ENCODE measurements at places on chromosomes 4 and X.

DNA sequence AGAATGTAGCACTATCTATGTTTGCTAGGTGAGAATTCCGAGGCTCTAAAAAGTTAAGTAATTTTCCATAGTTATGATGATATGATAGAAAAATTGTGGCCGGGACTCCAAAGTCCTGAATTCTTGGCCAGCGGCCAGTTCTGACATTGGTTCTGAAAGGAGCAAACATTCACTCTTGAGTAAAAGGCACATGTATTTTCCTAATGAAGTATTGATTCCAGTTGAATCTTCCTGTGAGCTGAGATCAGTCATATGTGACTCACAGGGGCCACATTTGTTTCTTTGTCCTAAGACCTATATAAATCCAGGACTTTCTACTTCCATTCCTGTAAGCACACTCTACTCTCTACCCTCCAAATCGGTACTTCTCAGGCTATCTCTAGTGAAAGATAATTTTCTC lies 349.9 kb downstream of the BMPR1B start:
- DNase-seq = no peak

GRCh38 chr4:27066591-27066990 lies 205.9 kb downstream of the STIM2 start:
- DNase-seq = no peak

DNA sequence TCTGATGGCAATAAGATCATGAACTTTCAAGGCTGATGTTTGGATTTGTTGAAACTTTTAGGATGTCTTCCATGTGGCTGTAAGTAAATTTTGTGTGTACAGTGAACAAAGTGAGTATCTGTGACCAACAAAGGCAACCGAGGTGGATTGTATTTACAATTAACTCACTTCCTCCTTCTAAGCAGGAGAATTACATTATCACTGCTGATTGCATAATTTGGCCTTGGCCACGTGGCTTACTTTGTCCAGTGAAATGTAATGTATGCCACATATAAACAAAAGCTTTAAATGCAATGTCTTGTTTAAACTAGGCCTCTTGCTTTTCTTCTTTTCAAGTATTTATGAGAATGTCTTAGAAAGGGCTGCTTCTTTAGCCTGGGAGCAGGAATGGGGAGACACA lies 66.3 kb upstream of the MAD2L1 start:
- DNase-seq = no peak

DNA sequence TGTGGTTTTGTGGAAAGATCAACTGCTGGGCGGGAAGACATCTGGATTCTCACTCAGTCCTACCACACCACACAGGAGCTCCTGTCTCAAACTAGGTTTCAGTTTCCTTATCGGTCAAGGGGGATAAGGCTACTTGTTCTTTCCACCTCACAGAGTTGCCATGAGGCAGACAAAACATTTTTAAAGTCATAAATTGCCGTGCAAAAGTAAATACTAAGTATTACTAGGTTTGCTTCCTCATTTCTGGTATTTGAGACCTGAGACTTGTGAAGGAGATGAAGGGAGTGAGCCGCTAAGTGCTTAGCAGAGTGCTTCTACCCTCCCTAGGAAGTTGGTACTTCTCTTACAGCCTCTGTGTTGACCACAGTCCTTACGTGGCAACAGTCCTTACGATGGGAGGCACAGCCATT lies 1.5 kb downstream of the LAP3 start:
- DNase-seq = no peak

DNA sequence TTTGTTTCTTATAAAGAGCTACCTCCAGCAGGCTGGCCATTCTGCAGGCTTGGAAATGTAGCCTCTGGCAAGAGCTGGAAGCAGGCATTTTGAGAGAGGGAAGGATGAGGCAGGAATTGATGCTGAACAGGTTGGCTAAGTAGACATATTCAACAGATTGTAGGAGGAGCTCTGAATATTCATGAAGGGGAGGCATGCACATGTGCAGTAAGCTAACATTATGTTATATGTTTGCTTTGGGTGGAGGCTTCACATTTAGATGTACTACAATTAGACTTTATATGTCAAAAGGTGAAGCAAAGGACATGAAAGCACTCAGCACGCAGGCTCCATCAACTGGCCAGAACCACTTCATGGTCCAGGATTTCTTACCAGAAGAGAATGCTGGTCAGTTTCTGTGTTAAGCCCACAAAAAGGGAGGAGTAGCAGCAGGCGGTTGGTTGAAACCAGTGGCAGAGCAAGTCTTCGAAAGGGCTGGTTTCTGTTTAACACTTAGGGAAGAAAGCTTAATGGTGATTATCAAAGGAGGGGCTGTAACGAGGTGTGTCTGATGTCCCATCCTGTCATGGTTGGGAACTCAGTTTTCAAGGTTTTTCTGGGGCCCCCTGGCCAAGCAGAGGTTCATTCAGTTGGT lies 54.8 kb downstream of the FGFBP1 start:
- no peak for DNase-seq

DNA sequence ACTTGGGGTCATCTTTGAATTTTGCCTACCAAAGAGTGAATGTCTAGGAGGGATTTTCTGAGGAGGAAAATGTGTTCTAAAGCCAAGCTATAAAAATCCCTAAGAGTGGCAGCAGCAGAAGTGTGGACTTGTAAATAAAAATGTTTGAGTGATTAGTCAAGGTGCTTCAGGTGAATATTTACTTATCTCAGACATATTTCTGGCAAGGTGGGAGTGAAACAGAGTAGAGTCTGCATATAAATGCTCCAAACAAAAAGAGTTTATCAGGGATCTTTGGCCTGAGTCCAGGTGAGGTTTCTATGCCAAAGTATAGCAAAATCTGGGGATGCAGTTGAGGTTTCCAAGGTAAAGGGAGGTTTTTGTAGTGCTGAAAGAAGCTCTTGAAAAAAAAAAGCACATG lies 19.7 kb downstream of the CYSLTR1 start:
- DNase-seq = no peak

- peak; percentile 28 for DNase-seq
Measured at GRCh38 chrX:15930585-15930984, 76.0 kb upstream of the AP1S2 start.

DNA sequence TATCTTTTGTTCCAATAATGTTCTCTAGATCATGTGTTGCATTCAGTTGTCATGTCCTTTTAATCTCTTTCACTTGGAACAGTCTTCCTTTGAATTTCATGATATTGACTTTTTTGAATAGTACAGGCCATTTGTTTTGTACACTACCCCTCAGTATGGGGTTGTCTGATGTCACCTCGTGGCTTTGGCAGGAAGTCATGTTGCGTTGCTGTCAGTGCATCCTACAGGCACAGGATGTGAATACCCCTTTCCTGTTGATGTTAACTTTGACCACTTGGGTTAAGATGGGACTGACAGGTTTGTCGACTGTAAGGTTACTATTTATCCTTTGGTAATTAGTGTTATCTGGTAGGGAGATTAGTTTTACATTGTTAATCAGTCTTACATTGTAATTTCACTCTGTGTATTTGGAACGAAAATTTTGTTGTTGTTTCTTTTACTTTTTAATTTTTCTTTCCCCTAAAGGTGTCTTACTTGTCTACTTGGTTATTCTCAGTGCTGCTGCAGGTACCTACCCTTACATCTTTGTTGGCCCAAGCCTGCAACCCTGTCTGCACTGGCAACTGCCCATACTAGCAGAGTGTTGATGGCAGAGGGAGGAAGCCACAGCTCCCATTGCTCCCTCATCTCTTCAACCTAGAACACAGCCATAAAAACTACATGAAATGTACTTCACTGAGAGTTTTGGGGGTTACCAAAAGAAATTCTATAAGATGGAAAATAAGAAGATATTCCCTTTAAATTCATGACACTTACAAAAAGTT lies 14.7 kb upstream of the ATP8A1 start:
- DNase-seq = no peak

- no peak for DNase-seq
Measured at GRCh38 chrX:119942831-119943184, 743 bp downstream of the NKAP start.

- DNase-seq = no peak
Measured at GRCh38 chrX:140762061-140762460, 52.5 kb downstream of the LINC00632 start.
